ENCODE measurements at places on chromosomes 2 and 18.

DNA sequence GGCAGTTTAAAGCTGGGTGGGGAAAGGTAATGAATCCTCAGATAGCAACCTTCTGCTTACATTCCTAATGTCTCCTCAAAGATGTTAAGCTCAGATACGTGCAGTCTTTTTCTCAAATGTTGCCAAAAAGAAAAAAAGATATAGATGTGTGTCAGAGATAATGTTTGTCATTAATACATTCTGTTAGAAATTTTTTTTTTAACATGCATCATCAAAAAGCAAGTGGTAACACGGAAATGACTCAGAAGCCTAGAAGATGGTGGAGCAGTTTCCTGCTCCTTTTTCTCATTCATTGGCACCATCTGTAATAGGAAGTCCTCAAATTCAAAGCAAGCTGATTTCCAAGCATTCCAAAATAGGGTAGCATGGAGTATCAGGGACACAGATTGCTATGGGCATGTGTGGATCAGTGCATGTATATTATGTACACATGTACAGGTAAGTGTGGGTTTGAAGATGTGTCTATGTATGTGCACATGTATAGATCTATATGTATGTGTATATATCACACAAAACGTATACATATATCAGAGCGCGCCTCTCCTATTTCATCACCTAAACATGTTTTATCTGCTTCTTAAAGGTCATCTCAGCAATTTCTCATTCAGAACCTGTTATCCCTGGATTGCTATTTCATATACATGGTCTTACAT, 79.9 kb upstream of the ITGB6 start:
- DNase-seq: no peak

GRCh38 chr2:204840504-204840903, 295.2 kb downstream of the PARD3B start:
- no peak for DNase-seq

GRCh38 chr2:86786001-86786536, 4.6 kb downstream of the CD8A start:
- DNase-seq: peak; percentile 98

DNA sequence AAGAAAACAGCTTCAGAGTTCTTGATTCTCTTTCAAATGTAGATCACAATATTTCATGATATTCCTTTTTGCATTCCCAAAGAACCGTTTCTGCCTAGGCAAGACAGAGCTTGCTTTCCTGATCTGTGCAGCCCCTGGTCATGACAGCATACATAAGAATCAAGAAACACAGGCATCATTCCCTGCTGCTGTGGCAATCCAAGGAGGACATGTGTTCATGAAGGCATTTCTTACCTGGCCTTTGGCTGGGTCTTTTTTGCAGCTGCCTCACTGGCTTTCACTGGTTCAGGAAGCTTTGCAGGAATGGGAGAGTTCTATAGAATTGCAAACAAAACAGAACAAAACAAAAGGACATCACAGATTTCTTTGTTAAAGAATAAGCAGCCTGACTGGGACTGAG, 87.6 kb upstream of the NFU1 start:
- DNase-seq: no peak

- DNase-seq: peak; percentile 38
Observed at GRCh38 chr2:32135409-32135808, 30.3 kb upstream of the SLC30A6 start.

DNA sequence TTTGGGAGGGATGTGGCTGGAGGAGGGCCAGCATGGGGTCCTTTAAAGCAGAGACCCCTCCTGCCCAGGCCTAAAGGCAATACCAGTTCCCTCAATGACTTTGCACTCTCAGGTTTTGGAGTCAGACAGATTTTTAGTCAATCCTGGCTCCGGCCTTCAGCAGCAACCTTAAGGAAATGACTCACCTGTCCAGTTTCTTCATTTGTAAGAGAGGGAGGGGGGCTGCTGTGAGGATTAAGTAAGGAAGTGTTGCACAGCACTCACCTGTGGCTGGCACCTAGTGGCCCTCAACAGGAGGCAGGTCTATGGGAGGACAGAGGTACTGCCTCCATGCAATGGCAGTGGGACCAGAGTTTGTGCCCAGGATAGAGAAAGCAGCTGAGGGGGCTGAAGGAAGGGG, 13.7 kb downstream of the CNGA3 start:
- DNase-seq: no peak

DNA sequence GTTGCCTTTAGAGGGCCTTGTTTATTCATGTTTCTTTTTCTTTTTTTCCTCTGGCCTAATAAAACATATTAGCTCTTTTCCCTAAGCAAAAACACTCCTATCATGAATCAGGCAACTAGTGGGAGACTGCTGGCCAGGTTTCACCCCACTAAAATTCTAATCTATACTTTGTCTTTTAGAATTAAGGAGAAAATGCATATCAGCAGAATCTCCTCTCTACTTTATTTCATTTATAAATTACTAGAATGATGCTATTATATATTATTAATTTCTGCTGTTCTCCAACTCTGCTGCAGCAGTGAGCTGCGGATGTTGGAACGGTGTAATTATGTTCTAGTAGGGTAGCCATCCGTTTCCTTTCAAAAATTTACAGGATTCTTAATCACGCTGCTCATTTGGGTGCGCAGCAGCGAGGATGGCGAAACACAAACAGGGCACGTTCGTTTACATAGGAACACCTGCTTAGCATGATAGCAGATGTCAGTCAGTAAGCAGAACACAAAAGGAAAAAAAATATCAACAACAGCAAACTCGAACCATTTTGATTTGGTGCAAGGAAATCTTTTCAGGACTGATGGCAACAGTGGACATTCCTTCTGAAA, 30.5 kb downstream of the ZEB2 start:
- DNase-seq: no peak

DNA sequence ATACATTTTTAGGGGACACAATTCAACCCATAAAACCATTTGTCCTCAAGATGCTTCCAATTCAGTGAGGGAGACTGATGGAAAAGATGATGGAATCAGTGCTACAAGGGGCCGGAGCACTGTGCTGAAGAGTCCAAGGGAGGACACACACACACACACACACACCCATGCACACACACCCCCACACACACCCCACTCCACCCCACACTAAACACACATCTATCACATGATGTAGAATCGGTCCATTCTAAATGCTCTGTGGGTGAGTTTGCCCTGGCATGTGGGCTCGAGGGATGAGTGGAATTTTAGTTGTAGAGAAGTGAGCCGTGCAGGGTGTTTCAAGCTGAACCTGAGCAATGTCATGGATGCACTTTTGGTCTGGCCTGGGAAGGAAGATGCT, 41.1 kb downstream of the PRKCE start:
- DNase-seq: no peak

- DNase-seq: no peak
Observed at GRCh38 chr18:54636217-54636616, 45.2 kb downstream of the DYNAP start.

DNA sequence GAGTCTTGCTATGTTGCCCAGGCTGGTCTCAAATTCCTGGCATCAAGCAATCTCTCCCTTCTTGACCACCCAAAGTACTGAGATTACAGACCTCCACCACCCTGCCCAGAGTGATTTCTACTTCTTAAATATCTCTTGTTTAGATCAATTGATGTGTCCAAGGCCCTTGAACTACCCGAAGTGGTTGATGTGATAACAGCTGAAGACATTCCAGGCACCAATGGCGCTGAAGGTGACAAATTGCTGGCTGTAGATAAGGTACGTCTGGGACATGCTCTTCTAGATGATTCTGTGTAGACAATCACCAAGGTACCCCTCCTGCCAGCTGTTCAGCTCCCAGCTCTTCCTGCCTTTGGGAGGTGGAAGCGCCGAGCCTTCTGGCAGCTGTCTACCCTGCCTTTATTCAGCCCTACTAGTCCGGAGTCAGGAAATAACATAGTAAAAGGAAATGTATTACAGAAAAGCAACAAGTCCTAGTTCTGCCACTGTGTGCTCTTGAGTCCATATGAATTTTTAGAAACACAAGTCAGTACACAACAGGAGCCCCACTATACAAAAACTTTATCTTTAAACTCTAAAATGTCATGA, 61.3 kb upstream of the BZW1 start:
- no peak for DNase-seq

DNA sequence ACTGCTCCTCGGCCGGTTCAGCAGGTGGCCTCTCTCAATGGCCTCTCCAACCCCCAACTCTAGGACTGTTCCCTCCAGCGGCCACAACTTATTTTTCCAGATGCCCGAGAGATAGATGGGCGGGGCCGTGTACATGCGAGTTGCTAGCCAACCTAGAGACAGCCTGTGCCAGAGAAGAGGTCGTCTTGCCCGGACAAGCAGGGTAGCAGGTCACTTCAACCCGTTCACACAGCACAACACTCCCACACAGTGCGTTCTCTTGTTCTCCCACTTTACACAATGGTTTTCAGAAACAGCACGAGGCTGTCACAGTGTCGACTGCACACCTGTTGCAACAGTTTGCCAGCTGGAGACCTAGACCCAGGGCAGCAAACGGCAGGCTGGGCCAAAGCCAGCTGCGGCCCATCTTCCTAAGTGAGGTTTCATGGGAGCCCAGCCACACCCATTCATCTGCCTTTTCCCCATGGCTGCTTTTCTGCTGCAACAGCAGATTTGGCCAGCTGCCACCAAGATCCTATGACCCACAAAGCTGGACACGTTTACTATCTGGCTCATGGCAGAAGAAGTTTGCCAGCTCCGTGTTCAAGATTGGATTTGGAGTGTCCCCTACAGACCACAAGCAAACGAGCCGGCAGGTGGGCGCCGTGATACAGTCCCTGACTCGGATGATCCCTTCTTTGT, 7.3 kb upstream of the PRLH start:
- DNase-seq: no peak
